NCI-H748 treated with DMSO at 0.1 percent for 48 hours (cell line): ENCODE measurements at places on chromosomes 3 and 15.

- DNase-seq = no peak
Observed at GRCh38 chr3:41095702-41096101, 103.6 kb upstream of the CTNNB1 start.

DNA sequence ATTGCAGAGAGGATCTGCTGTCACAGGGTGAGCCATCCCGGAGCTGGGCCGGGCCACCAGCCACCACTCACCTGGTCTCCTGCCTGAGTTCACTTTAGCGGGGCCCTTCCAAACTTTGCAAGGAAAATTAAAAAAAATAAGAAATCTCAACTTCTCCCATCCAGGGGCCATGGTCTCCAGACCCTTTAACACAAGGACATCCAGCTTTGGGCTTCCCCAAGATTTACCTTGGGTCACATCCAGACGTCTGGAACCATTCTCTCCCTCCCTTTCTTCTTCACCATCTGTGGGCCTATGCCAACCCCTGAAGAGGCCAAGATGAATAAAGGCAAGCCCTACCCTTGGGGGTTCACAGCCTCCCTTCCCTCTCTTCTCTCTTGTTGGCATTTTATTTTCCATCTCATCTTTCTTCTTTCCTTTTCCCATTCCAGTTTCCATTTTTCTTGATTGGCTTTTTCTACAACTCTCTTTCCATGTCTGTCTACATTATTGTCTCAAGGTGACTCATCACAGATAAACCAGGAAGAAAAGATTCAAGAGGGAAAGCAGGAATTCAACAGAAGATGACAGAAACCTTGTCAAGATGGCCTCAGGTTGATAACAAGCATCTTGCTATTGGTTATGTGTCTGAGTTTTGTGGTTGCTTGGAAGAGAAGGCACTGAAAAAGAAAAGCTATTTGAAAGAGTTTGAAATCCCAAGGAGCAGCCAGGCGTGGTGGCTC, 49.5 kb downstream of the ITGA11 start:
- no peak for DNase-seq

GRCh38 chr15:65405791-65406423, 16.8 kb downstream of the IGDCC4 start:
- no peak for DNase-seq

- DNase-seq = no peak
Observed at GRCh38 chr3:46950177-46950576, 26.4 kb downstream of the CCDC12 start.

DNA sequence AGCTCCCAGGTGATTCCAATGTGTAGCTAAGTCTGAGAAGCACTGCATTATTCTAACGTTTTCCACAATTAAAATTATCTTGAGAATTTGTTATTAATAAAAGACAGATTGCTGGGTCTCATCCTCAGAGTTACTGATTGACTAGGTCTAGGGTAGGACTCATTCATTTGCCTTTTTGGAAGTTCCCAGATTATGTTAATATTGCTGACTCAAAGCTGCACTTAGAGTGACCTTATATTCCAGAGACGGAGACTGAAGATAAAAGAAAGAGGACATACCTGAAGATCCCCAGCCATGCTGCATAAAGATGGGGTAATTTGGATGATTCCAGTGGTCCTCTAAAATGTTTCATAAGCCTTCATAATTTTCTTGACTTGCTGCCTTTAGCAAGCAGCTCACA, 81.8 kb downstream of the PLSCR2 start:
- DNase-seq = no peak

DNA sequence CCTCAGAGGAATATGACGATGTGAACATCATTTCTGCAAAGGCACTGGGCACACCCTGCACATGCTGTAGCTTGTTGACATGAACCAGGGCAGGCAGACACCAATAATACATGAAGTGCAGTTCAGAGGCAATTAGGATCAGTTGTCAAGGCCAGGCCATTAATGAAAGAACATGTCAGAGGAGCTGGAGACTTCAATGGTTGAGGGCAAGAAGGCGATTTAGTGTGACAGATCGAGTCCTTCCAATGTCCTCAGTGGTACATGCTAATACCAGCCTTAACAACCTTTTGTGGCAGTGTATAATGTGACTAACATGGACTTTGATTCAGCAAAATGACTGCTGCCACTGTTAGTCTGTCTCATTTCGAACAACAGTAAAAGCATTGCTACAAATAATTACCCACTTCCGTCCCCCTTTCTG, 205.2 kb upstream of the NANOGP8 start:
- no peak for DNase-seq

GRCh38 chr3:138186803-138187295, 252 bp upstream of the ARMC8 start:
- DNase-seq = peak; percentile 46
